Activated CD8-positive, alpha-beta memory T cell treated with anti-CD3 and anti-CD28 coated beads for 1 hour (primary cell): ENCODE measurements at places on chromosomes 13 and 19.

- DNase-seq, result no peak
Measured at GRCh38 chr13:51552027-51552426, 32.2 kb upstream of the WDFY2 start.

DNA sequence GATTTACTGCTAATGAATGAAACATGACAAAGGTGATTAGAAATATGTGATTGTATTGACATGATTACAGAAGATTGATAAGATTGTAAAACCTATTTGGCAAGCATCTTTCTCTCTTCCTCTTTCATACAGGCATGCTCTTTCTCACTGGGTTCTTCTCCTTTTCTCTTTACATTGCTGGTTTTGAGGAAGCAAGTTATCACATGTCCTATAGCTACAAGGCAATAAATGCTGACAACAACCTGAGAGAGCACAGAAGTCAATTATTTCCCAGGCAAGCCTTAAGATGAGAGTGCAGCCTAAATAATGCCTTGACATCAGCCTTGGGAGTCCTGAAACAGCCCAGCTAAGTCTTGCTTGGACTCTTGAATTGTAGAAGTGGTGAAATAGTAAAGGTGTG, 875.0 kb downstream of the SLITRK1 start:
- no peak for DNase-seq

- no peak for DNase-seq
Measured at GRCh38 chr19:45112111-45112827, 19.3 kb downstream of the PPP1R37 start.

DNA sequence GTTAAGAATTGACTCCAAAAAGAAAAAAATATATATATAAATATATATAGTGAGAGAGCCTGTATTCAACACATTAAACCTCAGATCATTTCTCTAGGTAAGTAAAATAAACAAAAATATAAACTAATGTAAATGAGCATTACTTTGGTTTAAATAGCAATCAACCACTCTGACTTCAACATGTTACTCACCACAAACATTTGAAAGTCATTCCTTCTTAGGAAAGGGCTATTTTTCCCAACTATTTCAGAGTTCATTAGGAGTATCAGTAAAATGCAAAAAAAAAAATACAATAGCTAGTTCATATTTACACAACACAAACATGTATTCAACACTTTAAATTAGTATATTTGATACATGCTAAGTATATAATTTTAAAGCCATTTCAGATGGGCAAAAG, 40.5 kb downstream of the KLF12 start:
- DNase-seq, result no peak
